Stimulated activated CD8-positive, alpha-beta memory T cell treated with anti-CD3 and anti-CD28 coated beads, Interleukin-7, amount 100 ng/mL, for 24 hours (primary cell): ENCODE measurements at places on chromosomes 4 and X.

DNA sequence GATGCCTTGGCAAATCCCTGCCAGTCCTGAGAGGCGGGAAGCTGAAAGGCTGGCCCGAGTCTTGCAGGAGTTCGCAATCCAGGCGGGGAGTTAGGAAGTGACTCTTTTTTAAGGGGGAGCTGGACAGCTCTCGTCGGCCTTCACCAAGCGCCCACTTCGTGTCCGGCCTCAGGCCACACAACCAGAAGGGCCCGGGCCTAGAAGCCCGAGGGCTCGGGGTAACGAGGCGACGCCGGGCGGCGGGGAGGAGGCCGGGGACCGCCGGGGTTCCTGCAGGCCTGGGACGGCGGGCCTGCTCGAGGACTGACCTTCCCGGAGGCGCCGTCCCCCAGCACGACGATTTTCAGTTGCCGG lies 395 bp downstream of the RAB28 start:
- DNase-seq: peak; percentile 0

DNA sequence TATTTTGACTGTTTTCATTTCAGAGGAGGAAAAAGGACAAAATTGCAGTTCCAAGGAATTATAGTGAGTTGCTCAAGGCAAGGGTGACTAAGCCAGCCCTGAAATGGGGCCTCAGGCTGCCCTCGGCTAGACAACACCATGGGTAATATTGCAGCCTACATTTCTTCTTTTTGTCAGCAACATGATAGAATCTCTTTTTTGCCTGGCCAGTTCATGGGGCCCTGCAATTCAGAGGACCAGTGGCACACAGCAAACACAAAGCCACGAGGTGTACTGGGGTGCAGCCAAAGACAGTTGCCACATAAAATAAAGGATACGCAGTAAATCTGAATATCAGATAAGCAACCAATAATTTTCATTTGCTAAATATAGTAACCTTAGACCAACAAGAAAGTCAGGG lies 41.8 kb downstream of the RBM47 start:
- DNase-seq: no peak

GRCh38 chrX:71573590-71573989 lies 4.6 kb upstream of the GCNA start:
- no peak for DNase-seq

GRCh38 chr4:5224340-5224739 lies 173.1 kb downstream of the STK32B start:
- DNase-seq: no peak

- no peak for DNase-seq
Observed at GRCh38 chr4:3852711-3853110, 86.5 kb downstream of the ADRA2C start.

- DNase-seq: no peak
Observed at GRCh38 chrX:22758807-22759481, 240.8 kb upstream of the DDX53 start.

DNA sequence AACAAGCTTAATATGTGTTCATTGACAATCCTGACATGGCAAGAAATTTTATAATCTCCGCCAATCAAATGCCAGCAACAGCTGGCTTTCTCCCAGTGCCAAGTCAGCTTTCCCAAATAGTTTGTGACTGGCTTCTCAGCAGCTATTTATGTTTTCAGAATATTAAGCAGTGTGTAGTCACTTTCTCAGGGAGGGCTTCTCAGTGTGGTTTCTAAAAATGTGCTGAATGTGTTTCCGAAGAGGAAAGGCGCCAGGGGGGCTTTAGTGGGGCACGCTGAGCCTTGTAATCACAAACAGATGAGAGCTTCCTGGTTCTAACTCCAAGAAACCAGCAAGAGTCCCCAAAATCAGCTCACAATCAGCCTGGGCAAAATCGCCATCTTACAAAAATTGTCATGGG lies 258.7 kb upstream of the CPEB2 start:
- no peak for DNase-seq

GRCh38 chr4:174420316-174420715 lies 102.0 kb downstream of the HPGD start:
- DNase-seq: no peak

GRCh38 chr4:87901422-87901992 lies 68.7 kb downstream of the MEPE start:
- no peak for DNase-seq

DNA sequence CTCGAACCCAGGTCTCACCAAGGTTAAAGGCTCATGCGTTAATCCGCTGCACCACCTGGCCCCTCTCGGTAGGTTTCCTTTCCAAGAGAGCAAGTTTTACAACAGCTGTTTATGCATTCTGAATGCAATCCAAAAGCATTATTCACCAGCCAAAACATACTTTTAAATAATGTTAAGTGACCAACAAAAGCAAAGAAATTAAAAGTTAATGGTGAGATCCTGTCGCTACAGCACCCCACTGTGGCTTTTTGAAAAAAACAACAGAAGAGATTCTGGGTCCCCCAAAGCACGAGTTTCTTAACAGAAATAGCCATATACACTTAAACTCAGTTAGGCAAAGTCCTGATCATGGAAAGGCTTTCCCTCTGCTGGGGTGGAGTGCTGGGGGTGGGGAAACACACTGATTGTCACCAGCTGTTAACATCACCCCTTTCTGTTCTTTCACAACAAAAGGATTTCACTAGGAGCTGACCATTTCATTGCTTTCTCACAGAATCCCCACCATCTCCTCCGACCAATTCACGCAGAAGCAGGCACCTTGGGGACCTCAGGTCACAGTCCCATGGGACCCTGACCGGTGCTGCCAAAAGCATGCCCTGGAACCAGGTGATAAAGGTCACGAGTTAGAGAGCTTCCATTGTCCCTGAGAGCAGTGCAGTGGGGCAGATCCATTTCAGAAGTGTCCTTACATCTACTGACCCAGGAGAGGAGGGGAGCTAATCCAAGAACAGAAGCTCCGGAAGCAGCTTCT lies 51.2 kb downstream of the ZNF827 start:
- no peak for DNase-seq

GRCh38 chr4:102757681-102758080 lies 3.1 kb downstream of the MANBA start:
- no peak for DNase-seq

DNA sequence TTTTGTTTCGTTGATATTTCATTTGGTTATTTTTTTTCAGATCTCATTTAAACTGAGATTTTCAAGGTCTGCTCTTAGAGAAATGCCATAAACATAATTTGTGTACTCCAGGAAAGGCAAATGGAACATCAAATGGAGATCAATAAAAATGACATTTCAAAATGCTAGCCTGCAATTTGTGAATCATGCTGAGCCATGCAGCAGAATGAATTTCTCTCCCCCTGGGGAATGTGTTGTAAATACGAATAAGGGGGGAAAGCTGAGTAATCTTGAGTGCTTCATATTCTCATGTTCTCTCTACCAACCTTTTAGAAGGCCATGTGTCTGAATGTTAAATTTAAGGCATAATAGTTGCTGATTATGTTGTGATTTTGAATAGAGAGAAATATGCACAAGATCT lies 7.8 kb downstream of the ZCCHC4 start:
- no peak for DNase-seq

- no peak for DNase-seq
Observed at GRCh38 chr4:76811604-76812412, 86.1 kb downstream of the SOWAHB start.

DNA sequence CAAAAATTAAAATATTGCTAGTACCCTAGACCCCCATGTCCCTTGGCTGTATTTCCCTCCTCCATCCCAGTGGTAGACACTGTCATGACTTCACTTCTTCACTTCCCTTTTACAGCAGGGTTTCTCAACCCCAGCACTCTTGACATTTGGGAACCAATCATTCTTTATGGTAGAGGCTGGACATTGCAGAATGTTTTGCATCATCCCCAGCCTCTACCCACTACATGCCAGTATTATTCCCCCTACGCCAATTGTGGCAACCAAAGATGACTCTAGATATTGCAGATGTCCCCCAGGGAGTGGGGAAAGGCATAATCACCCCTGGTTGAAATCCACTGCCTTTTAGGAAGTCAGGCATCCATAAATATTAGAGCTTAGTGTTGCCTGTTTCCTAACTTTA lies 138.6 kb downstream of the AMELX start:
- no peak for DNase-seq

DNA sequence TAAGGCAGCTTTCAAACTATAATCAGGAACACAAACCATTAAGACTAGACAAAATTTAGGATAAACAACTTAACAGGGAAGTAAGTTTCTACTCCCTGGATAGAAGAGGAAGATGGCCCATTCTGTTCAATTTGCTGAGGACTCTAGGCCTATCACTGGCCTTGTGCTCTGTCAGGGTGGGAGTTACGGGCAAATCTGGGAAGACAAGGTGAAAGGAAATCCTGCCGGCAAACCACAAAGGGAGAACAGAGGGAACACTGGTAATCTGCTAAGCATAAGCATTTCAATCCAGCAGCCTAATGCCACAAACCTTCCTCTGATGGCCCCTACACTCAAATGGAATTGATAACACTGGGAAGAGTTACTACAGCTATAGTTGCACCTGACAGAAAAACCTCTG lies 8.3 kb downstream of the GPR82 start:
- no peak for DNase-seq

DNA sequence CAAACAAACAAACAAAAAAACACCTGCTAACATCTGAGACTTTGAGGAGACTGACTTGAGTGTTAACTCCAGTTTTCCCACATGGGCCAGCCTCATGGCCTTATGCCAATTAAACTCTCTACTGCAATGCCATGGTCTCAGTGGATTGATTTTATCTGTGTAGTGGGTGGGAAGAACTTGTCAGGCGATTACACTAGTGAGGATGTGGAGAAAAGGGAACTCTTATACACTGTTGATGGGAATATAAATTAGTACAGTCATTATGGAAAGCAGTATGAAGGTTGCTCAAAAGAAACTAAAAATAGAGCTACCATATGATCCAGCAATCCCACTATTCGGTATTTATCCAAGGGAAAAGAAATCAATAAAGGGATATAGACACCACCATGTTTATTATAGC lies 12.8 kb upstream of the XIAP start:
- DNase-seq: no peak

DNA sequence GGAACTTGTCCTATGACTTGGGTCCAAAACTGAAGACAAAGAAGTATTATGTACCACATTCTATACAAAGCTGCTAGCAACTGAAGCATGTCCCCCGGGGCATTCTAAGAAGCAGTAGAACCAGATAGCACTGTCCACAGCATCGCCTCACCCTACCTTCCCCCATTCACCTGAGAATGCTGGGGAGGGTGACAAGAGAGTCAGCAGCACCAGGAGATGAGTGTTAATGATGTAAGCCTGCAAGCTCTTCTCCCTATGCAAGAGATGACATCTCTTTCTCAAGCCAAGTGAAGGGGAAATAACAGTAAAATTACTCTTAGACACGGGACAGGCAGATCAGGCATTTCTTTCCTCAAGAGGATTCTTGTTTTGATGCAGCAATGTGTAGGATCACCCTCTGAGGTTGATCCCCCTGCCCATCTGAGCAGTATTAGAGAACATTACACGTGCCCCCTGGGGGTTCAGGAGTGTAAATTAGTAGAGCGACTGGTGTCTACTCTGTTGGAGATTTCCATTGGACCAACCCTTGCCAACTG lies 13.9 kb upstream of the TLR1 start:
- DNase-seq: no peak

GRCh38 chrX:131881194-131881593 lies 141.9 kb upstream of the STK26 start:
- DNase-seq: no peak

GRCh38 chr4:169582706-169583105 lies 29.7 kb downstream of the NEK1 start:
- DNase-seq: no peak

DNA sequence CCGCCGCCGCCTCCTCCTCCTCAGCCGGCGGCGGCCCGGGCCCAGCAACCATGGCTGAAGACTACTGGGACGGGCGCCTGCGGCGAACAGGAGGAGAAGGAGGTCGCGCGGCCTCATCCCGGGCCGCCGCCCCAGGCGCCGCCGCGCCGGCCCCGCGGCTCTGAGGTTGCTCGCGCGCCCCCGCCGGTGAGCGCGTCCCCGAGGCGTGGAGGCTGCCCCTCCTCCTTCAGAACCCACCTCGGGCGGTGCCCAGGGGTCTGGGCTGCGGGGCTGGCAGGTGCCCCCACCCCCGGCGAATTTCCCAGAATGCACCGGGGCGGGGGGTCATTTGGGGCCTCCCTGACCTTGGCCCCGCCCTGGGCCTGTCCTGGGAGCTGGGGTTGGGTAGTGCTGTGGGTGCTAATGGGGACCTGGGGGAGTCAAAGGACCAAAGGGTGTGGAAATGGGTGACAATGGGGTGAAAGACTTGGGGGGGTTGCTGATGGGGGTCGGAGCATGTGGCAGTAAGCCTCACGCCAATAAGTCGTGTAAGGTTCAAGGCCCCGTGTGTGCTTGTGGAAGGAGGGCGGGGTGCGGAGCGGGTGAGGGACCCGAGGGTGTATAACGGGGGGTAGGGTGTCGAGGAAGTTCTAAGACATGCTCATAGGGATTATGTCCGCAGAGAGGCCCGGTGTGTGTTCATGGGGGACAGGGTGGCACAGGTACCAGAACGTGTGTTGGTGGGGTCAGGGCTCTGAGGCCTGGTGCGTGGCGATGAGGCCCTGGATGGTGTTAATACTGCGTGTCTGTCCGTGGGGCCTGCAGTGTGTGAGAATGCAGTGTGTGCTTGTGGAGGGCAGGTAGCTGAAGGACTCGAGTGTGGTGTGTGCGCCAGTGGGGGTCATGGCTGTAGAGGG lies 687 bp downstream of the CDK16 start:
- DNase-seq: no peak

DNA sequence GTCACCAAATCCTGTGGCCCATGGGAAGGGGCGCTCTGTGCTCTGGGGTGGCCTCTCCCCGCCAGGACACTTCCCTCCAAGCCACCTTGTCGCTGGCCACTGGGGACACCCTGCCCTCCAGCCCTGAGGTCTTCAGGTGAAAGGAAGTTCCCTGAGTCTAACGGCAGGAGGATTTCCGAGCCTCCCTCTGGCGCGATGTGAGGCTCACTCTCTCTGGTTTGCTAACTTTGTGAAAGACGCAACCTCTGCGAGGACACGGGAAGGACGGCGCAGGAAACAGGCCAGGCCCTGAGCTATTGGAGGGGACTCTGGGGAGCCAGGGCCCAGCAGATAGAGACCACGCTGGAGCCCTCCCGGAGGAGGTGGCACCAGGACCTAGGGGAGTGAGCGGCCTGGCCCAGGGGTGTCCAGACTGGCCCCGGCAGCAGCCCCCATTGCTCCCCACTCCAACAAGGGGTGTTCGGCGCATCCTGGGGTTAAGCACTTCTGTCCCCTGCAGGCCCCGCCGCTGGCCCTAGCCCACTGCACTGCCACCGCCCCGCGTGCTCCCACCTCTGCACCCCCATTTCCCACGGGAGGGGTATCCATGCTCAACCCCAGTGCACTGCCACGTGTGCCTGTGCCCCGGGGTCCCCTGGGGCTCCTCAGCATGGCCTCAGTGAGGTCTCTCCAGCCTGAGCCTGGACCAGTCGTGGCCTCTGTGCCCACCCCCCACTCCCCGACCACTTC lies 72.2 kb upstream of the MXD4 start:
- no peak for DNase-seq

DNA sequence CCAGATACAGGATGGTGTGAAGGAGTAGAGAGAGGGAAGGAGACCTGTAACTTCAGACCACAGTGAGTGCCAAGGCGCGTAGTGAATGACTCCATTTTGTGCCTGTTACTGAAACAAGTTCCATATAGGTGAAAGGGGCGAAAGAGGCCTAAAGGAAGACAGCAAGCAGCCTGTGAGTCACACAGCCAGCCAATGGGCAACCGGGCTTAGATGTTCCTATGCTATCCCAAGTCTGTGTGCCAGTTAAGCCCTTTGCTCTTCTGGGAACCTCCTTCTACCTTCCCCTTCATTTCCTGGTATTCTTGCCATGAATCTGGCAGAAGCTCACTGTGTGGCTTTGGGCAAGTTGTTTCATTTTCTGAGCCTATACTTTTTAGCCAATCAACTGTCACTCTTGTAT lies 161.8 kb upstream of the LDB2 start:
- DNase-seq: no peak

GRCh38 chrX:102063445-102064074 lies 61.9 kb upstream of the TCEAL2 start:
- DNase-seq: no peak
